ENCODE measurements at places on chromosomes 6 and 20.

DNA sequence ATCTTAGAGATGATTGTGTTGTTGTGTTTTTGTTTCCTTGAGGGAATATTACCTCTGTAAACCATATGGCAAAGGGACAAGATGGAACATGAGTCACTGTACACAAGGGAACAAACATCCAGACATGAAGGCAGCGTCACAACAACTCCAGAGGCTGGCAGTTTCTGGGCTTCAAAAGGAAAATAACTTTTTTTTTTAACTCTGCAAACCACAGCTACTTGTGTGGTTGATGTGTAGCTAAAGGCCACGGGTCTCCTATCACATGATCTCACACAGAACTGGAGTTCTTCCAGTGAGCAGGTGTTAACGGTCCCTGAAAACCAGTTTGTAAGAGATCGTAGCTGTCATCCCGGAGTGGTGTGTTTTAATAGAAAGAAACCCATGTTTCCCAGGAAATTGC is 33.2 kb upstream of the HBS1L start:
- peak; percentile 19 for DNase-seq

DNA sequence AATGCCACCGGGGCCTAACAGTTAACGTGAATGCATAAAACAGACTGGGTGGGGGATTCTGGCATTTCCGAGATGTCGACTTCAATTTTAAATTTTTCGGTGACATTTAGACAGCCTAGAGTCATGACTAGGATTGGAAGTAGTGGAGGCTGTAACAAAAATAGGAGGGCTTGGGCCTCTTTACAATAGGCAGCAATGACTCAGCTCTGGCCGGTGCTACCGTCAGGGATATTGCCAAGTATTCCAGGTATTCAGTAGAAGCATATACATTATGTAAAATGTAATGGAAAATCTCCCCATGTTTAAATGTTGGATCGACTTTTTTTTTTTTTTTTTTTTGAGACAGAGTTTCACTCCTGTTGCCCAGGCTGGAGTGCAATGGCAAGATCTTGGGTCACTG is 136.2 kb upstream of the STMND1 start:
- DNase-seq = no peak

DNA sequence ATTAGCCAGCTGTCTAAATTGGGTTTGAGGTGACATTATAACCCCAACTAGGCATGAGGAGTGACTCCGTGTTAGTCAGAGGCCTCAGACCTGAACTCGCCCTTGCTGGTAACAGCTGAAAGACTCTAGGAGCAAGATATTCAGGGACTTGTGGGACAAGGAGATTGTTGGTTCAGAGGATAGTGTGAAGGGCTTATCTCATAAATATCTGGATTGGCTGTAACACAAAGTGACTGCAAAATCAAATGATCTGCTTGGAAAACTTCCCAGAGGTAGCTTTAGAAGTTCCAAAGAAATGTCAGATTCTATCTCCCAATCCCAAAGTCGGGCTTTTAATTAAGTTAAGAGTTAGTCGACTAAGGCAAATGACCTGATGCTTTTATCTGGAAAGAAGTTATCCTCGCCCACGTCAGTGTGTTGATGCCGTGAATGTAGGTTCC is 72.4 kb downstream of the TULP4 start:
- DNase-seq = no peak

DNA sequence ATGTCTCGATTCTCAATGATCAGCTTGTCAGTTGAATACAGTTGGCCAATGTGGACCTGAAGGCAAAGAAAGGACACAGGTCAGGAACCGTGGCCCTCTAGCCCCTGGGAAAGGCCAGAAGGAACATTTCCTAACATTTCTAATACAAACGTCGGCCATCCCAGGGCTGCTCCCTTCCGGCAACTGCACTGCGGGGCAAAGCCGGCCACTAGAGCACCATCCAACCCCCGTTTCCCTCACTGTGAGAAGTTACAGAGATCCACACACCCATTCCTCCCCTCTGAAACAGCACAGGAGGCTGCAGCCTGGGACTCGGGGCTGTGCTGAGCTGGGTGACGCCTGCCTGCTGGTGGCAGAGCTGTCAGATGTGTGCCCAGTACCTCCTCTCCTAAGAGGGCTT is 24.3 kb downstream of the PPP1R3G start:
- no peak for DNase-seq

DNA sequence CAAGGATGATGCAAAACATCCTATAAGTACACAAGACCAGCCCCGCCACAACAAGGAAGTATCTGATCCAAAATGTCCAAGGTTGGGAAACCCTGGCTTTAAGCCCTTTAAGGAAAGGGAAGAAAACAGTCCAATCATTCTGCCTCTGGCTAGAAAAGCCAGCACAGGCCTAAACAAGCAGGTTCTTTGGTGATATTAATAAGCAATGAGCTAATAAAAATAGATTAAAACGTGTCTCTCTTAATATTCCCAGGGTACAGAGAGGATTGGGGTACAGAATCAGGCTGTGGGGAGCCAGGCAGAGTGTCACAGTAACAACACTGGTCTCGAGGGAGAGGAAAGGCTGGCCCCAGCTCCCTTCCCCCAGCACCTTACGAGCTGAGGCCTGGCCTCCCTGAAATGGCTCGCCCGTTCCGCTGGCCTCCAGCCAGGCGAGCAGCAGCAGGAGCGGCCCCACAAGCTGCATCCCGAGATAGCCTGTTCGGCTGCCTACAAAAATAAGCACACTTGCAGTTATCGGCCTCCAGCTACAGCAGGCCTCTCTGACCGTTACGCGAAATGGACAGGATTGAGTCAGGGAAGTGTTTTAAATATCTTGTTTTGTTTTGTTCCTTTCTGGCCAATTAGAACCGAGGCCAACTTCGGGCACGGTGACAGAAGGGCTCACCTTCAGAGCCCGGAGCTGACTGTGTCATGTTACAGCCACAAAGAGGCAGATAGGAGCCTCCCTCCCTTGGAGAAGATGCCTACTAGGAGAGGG is 4.0 kb upstream of the ZMYND8 start:
- no peak for DNase-seq

- DNase-seq = no peak
Observed at GRCh38 chr20:32582659-32583580, 2.2 kb downstream of the NOL4L start.

- no peak for DNase-seq
Observed at GRCh38 chr6:134029495-134030455, 22.6 kb downstream of the SLC2A12 start.

- no peak for DNase-seq
Observed at GRCh38 chr6:161082215-161082614, 90.6 kb downstream of the MAP3K4 start.

DNA sequence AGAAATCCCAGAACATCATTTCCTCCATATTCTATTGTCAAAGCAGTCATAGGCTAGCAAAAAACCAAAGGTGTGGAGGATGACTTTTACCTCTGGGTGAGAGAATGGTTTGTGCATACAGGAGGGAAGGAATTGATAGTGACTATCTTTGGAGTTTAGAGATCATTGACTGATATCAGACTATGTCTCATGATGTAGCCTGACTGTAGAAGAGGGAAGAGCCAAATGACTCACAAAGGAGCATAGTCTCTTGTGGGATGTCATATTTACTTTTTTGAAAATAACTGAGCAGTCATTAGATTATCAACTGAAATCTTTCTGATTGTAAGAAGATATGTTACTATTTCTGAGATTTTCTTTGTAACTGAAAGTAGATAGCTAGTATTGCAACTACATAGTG is 158.5 kb downstream of the FLRT3 start:
- DNase-seq = no peak

- DNase-seq = no peak
Observed at GRCh38 chr6:7647504-7647903, 57.5 kb downstream of the SNRNP48 start.

GRCh38 chr20:35636095-35636494 is 20.5 kb downstream of the SPAG4 start:
- DNase-seq = no peak

GRCh38 chr6:87082160-87082721 is 12.7 kb downstream of the CGA start:
- DNase-seq = no peak

GRCh38 chr6:140029551-140029950 is 655.1 kb upstream of the CITED2 start:
- no peak for DNase-seq

- no peak for DNase-seq
Observed at GRCh38 chr20:59144179-59144830, 19.3 kb upstream of the ZNF831 start.
